ENCODE measurements at places on chromosomes 2 and 18.

GRCh38 chr2:230958820-230959756 lies 34.0 kb upstream of the GPR55 start:
- DNase-seq = no peak

DNA sequence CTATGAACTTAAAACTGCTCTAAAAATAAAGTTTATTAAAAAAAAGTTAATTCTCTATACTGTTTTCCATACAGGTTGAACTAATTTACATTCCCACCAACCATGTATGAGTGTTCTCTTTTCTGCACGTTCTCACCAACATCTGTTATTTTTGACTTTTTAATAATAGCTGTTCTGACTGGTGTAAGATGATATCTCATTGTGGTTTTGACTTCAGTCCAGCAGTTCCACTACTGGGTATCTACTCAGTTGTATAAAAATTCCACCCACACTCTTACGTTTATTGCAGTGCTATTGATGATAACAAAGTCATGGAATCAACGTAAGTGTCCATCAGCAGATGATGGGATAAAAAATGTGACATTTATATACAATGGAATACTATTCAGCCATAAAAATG lies 33.7 kb downstream of the SPAG16 start:
- DNase-seq = no peak

DNA sequence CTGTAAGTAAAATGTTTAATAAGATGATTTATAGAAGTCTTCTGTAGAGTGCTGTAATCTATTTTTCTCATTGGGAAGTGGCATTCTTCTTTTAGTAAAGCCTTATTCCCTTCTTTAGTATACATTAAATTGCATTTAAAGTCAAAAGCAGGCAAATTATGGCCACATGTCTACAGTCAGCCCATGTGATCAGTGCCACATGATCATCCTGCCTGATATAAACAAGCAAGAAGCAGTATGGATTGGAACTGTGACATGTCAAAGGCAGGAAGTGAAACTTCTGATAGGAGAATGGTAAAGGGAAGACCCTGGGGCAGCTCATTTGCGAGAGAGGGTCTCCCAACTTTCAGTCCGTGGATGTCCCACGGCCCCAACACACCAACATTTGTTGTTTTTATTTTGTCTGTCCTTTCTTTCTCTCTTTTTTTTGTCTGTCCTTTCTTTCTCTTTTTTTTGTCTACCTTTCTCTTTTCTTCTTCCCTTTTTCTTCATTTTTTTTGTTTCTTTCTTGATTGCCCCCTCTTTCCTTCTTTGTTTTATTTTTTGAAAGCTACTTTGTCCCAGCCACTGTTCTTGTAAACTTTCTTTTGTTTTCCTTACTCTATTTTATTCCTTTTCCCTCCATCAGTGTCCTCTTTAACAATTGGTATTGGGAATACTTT lies 154.9 kb downstream of the DTNA start:
- DNase-seq = no peak

DNA sequence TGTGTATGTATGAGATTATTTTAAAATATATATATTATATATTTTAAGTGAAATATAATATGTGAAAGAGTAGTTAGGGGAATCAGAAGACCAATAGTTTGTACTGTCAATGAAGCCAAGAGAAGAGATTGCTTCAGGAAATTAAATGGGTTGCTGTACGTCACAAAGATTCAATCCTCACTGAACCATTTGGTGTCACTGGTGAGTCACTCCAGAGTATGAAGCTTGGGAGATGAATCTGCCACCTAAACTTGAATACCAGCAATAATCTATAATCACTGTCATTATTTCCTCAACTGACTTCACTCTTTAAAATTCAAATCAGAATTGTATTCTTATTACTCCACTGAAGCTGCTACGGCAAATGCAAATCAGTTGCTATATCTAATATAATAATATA lies 41.9 kb upstream of the SCN9A start:
- peak; percentile 19 for DNase-seq

DNA sequence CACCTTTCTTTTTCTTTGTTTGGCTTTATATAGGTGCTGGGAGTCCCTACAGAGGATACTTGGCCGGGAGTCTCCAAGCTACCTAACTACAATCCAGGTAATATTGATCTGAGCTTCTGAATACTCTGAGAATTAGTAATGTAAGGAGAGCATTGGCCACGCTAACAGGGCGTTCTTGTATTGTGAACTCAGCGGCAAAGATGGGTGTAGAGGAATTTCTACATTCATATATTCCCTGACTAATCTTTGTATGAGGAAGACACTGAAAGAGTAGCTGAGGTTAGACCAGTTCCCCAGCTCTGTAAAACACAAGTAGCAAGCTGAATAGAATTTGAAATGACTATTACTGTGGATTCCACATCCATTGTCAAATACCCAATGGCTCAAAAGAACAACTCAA lies 48.5 kb downstream of the CDK15 start:
- no peak for DNase-seq

- DNase-seq = no peak
Measured at GRCh38 chr2:69050802-69051201, 37.8 kb downstream of the ANTXR1 start.

GRCh38 chr2:119421304-119421703 lies 10.3 kb upstream of the TMEM37 start:
- DNase-seq = no peak

All from D341Med (cell line).